ENCODE measurements at places on chromosomes 3 and 15.

- no peak for DNase-seq
These were observed 20.7 kb downstream of the CEP19 start for GRCh38 chr3:196691386-196691785.

GRCh38 chr3:150180334-150180733 lies 209.6 kb upstream of the PFN2 start:
- DNase-seq = peak; percentile 92

- no peak for DNase-seq
These were observed 19.7 kb downstream of the ANKDD1A start for GRCh38 chr15:64931381-64931780.

DNA sequence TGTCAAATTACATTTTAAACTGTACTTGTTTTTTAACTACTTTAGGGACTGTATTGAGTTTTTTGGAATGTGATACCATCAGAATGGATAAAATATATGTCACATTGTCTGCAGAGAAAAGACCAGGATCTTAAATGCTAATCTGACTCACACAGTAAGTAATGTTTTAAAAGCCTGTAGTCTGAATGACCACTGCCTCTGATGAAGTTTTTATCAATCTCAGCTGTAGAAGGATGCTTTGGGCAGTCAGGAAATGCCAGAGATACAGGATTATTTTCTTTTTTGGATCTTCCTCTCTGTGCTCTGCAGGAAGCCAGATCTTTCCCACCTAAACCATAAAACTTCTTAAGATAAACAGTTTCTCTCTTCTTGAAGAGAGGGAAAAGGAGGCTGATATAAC lies 73.1 kb upstream of the PRTG start:
- DNase-seq = no peak

DNA sequence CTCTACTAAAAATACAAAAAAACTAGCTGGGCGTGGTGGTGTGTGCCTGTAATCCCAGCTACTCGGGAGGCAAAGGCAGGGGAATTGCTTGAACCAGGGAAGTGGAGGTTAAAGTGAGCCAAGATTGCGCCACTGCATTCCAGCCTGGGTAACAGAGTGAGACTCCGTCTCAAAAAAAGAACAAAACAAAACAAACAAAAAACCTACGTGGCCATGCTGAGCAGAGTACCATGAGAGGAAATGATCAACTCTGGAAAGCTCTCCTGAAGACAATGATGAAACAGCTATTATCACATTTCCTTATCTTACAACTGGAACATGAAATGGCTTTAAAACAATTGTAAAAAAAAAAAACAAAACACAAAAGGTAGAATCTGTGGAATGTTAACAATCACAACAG lies 75.2 kb downstream of the CHSY1 start:
- DNase-seq = peak; percentile 47

- peak; percentile 64 for DNase-seq
These were observed 321.8 kb upstream of the MME start for GRCh38 chr3:154758109-154758868.

DNA sequence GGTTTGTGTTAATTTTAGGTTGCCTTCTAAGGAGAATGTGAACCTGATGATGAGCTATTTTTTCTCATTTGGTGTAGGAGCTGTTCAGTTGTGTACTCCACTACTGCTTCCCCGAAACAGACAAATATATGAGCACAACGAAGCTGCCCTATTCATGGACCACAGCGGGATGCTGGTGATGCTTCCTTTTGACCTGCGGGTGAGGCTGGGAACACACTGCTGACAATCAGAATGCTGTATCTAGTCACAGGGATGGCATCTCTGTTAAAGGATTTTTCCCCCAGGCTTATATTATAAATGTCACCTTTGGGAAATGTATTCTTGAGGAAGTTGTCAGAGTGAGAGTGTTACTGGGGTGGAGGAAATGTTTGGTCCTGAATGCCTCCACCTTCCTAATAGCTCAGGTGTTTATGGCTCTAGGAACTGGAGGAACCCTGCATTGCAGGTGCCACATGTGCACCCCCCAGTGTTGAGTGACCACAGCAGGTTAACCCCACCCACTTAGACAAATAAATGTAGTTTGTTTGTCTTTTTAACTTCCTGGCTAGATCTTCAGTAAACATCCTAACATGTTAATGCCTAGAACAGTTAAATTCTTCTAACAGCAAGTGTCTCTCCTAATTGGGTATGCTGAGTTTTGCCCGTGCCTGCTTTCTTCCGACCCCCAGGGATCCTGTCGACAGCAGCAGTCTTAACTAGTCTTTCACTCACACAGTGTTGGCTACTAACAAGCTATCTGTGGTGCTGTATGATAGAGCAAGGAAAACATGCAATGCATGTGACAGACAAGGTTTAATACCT lies 35.7 kb downstream of the SRP14 start:
- DNase-seq = no peak

DNA sequence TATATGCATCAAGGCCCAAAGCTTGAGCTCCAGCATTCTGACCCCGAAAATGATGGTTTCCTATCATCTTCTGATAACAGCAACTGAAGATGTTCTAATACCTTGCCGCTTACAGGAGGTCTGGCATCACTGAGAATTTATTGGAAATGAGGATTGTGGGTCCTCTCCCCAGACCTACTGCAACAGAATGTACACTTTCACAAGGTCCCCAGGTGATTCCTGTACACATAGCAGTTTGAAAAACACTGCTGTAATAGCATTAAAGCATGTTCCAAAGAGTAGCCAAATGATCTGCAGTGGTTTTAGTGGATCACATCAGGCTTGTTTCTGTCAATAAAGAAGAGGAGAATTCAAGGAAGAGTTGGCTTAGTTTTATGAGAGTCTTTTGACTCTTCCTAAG lies 11.3 kb downstream of the TGFBR2 start:
- no peak for DNase-seq

DNA sequence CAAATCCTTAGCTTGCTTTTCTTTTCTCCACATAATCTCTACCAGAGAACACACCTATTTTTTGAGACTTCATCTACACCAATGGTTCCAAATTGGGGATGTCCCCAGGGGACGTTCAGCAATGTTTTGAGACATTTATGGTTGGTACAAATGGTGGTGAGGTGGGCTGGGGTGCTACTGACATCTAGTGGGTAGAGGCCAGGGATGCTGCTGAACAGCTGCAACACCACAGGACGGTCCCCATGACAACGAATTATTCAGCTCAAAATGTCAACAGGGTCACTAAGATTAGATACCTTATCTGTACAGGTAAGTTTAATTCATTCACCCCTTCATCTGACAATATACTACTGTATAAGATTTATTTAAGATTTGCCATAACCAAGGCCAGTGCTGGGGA lies 14.4 kb downstream of the GK5 start:
- DNase-seq = no peak

- no peak for DNase-seq
These were observed 350.5 kb upstream of the COL8A1 start for GRCh38 chr3:99287876-99288275.

DNA sequence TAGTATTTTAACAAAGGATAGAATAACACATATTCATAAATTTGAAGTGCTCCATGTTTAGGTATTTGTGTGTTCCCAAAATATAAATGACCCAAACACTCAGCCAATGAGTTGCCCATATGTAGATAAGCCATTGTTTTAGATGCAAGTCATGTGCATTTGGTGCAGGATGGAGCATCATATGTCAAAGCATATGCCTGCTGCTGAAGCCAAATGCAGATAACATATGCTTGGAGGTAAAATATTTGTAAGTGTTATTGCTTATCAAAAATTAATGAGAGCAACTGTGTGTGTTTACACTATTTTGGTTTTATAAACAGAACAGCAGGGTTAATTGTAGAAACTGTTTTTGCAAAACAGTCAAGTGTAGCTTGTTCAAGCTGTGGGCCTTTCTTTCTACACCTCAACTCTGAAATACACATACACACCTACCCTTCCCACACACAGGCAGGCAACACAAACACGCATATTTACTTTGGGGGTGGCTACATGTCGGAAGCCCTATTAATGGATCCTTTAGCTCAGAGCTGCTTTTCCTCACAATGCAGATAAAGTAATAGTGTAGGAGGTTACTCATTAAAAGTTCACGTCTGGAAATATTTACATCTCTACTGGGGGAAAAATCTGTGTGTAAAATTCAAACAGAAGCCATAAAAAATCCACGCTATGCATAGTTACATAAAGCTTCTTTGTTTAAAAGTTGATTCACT lies 521.4 kb downstream of the ZNF385D start:
- no peak for DNase-seq

DNA sequence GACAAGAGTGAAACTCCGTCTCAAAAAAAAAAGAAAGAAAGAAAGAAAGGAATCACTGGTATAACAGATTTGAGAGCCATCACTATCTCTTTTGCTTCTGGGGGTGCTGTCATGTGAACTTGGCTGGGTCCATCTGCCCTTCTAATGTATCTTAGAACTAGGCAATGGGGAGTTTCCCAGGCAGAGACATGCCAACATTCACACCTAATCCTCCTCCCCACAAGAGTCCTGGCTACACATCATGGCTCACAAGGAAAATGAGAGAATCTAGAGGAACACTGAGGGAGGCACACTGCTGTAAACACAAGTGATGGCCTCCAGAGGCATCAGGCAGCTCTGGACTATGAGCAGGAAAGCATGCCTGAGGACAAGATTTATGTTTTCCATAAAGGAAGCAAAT lies 67.8 kb upstream of the PPP2R3A start:
- DNase-seq = no peak

- DNase-seq = peak; percentile 47
These were observed 127.4 kb downstream of the WDR76 start for GRCh38 chr15:43954181-43954621.

GRCh38 chr15:66023311-66023972 lies 154.2 kb downstream of the RAB11A start:
- no peak for DNase-seq

DNA sequence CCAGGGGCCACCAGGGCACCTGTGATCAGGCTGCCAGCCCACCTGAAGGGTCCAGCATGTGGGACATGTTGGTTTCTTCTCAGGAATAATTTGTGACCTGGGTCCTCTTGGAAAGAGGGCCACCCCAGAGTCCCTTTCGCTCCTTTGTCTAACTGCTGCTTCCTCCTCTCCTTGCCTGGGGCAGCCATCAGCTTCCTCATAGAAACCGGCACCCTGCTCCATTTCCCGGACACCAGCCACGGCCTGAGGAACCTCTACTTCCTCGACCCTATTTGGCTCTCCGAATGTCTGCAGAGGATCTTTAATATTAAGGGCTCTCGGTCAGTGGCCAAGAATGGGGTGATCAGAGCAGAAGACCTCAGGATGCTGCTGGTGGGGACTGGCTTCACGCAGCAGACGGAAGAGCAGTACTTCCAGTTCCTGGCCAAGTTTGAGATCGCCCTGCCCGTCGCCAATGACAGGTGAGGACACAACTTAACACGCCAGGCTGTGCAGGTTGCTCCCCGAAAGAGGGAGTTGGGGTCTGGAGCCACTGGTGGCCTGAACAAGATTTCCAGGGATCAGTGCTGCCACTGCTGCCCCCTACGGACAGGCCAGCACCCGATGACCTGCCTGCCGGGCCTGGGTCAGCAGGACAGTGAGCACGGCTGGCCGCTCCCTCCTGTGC lies 109.7 kb downstream of the LRRK1 start:
- no peak for DNase-seq

DNA sequence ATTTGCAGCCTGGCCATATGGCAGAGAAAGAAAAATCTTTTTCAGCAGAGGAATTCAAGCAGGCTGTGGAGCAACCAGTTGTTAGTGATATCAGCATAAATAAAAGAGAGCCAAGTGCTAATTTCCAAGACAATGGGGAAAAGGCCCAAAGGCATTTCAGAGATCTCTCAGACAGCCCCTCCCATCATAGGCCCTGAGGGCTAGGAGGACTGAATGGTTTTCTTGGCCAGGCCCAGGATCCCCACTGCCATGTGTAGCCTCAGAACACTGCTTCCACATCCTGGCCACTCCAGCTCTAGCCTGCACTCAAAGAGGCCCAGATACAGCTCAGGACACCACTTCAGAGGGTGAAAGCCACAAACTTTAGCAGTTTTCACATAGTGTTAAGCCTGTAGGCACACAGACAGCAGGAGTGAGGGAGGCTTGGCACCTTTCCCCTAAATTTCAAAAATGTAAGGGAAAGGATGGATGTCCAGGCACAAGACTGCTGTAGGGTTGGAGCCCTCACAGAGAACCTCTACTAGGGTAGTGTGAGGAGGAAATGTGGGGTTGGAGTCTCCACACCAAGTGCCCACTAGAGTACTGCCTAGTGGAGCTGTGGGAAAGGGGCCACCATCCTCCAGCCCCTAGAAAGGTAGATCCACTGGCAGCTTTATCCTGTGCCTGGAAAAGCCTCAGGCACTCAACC lies 191.4 kb downstream of the TBL1XR1 start:
- DNase-seq = no peak

GRCh38 chr15:60418096-60418495 lies 20.3 kb upstream of the ANXA2 start:
- DNase-seq = no peak

DNA sequence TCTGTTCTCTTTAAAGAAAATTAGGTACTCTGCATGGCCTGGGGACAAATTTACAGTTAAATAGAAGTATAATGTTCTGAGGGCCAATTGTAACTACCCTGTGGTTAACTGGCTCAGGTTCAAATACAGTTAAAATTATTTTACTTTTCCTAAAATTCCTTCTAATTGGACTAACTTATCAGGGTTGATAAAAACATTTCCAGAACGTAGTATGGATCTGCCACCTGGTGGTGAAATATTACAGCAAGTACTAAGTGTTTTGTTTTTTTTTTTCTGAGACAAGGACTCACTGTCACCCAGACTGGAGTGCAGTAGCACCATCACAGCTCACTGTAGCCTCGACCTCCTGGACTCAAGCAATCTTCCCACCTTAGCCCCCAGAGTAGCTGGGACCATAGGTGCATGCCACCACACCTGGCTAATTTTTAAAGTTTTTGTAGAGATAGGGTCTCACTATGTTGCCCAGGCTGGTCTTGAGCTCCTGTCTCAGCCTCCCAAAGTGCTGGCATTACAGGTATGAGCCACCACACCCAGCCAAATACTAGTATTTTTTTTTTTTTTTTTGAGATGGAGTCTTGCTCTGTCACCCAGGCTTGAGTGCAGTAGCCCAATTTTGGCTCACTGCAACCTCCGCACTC lies 29.2 kb downstream of the NEO1 start:
- peak; percentile 28 for DNase-seq

Data from foreskin fibroblast (primary cell).